ENCODE measurements at places on chromosomes 1 and 21.

- no peak for DNase-seq
These were observed 18.2 kb downstream of the DNALI1 start for GRCh38 chr1:37574834-37575480.

DNA sequence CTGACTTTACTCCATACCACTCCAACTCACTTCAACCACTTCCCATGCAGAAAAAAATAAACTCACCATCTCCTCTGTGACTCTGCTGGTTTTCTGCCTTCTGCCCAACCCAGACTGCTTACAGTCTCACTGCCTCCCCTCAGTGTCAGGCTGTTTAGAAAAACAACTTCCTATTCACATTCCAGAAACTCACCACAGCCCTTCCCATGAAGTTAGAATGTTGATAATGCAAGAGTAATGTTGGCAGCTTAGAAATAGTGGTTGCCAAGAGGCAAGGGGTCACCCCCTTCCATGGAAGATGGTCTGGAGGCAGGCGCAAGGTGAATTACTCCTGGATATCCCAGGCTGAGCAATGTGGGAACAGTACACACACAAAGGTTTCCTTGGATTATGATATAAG, at the start of gene SELP:
SELP (minus strand) TSS at position 119 of the 400 bp plus-strand sequence; CDS start at position 69, 50 bp downstream.
- DNase-seq: no peak

GRCh38 chr1:228136901-228137300, 3.2 kb upstream of the GUK1 start:
- DNase-seq: no peak

DNA sequence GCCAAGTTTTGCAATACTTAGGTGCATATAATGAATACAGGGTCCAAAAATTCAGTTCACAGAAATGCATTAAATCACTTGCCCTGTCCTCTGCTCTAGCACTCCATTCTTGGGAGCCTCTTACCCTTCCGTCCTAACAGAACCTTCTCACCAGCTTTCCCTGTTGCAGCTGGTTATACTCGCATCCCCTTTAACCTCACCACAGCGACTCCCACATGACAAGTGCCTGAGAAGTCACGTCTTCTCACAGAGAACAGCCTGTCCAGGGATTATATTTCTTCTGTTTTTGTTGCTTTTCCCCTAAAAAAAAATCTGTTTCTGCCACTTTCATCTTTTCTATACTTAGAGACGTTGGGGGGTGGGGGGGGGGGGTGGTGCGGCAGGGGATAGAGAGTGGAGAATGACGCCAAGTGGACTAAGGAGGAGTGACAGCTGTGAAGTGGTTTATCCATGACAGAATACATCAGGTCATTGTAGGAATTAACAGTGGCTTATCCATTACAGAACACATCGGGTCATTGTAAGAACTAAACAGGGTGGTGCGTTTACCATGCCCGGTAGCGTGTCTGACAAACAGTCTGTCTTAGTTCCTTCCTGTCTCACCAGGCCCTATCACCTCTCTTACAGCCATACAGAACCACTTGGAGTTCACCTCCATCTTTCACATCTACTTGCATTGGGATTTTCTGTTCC, 117.6 kb downstream of the UBE2U start:
- DNase-seq: no peak

DNA sequence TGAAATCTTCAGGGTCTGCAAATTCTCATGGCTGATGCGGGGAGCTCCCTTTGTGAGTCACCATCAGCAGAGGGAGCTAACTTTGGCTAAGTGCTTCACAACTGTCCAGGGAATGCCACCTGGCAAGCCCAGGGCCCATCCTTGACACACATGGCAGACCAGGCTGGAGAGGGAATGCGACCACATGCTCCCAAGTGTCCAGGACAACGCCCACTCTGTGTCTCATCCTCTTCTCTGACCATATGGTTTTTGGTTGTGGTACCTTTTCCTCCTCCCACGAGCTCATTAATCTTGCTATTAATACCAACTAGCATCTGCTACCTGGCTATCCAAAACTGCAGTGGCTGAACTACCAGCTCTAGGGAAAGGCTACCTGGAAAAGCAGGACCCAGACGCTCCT, 37.1 kb upstream of the CLSTN1 start:
- DNase-seq: no peak
